ENCODE measurements at places on chromosomes 2 and 18.

- no peak for DNase-seq
Observed at GRCh38 chr2:95225658-95226057, 18.3 kb downstream of the ZNF892 start.

DNA sequence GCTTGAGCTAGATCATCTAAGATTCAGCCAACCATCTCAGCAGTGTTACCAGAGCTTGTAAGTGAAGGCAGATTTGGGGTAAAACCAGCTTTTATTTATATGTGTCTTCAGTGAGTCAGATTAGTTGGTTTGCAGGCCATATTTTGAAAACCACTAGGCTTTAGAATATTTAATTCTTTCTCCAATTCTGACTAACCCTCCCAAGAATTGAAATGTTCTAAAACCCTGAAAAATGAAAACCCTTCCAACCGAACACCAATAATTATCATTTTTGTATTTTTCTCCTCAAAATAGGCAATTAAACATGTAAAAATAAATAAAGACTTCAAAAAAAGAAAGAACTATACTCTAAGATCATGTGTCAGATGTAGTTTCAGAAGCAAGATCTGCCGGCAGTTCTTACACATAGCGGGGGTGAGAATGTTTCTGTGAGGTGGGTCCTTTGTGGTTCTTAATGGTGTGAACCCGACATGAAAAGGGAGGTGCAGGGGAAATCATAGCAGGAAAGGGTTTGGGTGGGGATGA lies 14.2 kb downstream of the PLEK start:
- DNase-seq: no peak

DNA sequence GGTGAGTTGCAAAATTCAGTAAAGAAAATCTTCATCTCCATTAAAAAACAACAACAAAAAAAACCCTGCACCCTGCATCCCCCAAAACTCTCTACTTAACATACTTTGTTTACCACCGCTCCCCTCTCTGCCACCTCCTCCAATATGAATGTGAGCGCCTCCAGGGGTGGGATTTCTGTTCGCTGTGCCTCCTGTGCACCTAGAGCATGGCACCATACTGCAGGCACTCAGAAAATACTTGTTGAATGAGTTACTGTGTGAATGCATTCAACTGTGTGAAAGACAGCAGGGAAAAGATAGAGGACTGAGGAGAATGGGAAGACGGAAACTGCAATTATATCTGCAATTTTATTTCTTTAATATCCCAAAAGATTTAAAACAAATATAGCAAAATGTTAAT lies 4.5 kb downstream of the CEBPZ start:
- no peak for DNase-seq

DNA sequence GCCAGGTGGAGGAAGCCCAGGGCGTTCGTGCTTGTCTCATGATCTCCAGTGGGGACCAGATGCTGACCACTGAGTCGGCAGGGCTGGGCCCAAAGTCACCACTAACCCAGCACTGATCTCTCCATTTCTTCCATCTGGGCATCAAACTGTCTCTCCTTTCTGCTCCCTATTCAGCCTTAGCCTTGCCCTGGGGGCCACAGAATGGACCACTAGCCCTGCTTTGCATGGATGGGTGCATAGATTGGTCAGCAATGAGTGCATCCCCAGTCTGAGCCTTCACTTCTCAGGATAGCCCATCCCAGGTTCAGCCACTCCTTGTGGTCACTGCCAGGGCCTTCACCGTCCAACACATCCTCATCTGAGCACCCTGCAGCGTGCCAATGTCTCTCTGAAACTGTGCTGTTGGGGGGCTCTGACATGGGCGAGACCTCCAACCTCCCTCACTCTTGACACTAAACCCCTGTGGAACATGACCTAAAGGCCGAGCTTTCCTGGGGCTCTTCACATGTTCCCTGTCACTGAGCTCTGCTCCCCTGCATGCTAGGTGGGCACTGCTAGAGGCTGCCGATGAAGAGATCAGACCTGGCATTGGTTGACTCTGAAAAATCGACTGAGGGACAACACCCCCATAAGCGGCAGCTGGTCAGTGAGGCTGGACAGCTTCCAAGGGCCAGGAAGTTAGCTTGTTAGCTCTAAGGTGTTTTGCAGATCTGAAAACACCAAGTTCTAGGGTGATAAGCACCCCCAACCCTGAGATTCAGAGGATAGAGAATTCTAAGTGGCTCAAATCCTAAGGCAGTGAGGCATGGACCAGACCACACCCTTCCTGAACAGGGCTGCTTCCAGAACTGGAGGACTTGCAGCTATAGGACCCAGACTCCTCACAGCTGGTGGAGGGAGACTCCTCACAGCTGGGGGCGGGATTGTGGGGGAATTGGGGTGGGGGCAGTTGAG lies 61.7 kb downstream of the HS1BP3 start:
- no peak for DNase-seq

- peak; percentile 10 for DNase-seq
Observed at GRCh38 chr18:44507729-44508325, 172.9 kb upstream of the SETBP1 start.

- peak; percentile 61 for DNase-seq
Observed at GRCh38 chr2:100857915-100858314, 38.0 kb downstream of the NPAS2 start.

Data from HT1080 (cell line).